ENCODE measurements at places on chromosomes 7 and 10.

GRCh38 chr7:49522111-49522510, 251.3 kb upstream of the VWC2 start:
- DNase-seq = no peak

- DNase-seq = peak; percentile 38
Measured at GRCh38 chr7:94303695-94304094, 91.0 kb upstream of the COL1A2 start.

DNA sequence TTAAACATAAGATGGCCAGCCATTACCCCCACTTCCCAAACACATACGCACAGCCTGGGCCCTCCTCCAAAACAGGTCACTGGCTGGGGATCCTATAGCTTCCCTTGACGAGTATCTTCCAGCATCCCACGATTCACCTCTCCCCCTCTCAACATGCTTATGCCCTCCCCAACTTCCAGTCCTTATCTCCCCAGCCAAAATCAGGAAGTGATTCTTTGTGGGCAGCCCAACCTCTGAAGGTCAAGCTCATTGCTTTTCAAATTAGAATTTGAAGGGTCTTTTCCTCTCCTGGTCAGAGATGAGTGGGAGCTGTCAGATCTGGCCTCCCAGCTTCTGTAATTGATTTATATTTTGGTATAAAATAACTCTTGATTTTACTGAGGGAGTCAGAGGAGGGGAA, 133.6 kb downstream of the ATXN7L1 start:
- no peak for DNase-seq

- no peak for DNase-seq
Measured at GRCh38 chr7:28618383-28618782, 206.1 kb downstream of the CREB5 start.

GRCh38 chr10:110076559-110077318, 69.0 kb downstream of the ADD3 start:
- peak; percentile 58 for DNase-seq

DNA sequence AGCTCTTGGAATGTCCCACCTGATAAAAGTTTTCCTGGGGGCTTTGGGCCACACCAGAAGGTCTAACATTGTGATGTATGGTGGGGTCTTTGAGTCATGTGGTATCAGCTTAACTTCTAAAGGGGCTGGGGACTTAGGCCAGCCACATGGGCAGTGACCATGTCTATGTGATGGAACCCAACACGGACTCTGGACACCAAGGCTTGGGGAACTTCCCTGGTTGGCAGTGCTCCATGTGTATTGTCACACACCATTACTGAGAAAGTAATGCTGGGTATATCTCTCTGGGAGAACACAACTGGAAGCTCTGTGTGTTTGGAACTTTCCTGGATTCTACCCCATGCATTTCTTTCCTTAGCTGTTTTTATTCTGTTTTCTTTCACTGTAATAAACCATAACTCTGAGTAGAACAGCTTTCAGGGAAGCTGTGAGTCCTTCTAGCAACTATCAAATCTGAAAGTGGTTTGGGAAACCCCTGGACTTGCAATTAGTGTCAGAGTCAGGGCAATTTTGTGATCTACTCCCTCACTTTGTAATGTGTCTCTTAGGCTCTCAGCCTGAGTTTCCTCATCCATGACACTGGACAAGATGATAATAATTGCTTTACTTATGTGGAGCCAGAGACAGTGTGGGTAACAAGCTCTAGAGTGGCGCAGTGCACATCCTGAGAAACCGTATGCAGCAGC, 28.4 kb upstream of the AGK start:
- DNase-seq = no peak

GRCh38 chr10:12928571-12928970, 72.9 kb downstream of the CCDC3 start:
- no peak for DNase-seq

DNA sequence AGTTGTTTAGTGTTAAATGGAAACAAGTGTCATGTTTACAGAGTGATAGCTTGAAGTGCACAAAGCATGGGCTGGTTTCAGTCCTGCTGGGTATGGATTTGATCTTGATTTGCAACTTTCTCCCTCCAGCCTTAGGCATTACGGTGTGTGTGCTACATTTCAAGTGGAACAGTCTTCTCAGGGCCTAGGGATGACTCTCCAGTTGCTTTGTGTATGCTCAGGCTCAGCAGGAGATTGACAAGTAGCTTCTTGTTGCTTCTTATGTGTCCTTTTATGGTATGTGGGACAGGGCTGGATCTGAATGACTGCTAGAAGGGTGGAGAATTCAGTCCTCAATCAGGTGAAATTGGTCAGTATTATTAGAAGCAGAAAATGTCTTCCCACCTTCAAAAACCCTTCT, 51.3 kb upstream of the PLEKHA1 start:
- no peak for DNase-seq

- no peak for DNase-seq
Measured at GRCh38 chr10:97564776-97565175, 7.8 kb upstream of the ANKRD2 start.

DNA sequence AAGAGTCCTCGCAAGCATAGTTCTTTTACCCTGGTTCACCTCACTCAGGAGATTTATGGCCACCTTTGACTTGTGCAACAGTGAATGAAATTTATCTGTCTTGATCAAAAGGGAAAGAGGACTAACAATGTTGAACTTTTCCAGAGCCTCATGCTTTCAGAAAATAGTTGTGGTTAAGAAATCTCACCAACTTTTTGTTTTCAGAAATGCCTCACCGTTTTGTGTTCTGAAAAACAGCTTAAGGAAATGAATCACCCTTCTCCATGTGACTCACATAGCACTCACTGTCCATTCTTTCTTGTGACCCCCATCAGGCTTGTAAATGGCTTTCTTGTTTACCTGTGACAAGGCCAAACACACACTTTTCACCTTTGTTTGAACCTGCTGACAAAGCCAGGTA, 148.6 kb upstream of the FAM3C start:
- peak; percentile 96 for DNase-seq

GRCh38 chr7:32803406-32804141, 88.0 kb downstream of the KBTBD2 start:
- no peak for DNase-seq

GRCh38 chr10:47361293-47361692, 13.1 kb downstream of the RBP3 start:
- DNase-seq = peak; percentile 60

GRCh38 chr10:88190123-88190522, 326.7 kb downstream of the PTEN start:
- DNase-seq = no peak

DNA sequence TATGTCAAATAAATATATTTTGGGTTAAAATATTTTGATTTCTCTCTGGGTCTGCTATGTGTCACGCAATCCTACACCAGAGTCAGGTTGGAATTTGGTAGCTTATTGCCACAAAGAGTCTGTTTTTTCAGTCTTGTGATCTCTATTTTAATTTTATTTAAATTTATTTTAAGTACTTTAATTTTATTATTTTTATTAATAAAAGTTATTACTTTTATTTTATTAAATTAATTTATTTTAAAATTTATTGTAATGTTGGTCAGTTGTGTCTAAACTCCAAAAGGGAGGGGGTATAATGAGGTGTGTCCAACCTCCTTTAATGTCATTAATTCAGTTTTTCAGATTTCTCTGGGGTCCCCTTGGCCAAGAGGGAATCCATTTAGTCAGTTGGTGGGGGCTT, 42.8 kb upstream of the RAB18 start:
- DNase-seq = no peak

GRCh38 chr7:100604028-100604975, 2.1 kb downstream of the PCOLCE start:
- peak; percentile 87 for DNase-seq

GRCh38 chr10:33287112-33287511, 47.4 kb downstream of the NRP1 start:
- no peak for DNase-seq
